ENCODE measurements at places on chromosomes 7 and 10. TPM values are rescaled to one million over a fixed set of nuclear protein-coding genes. Genes with fewer than 3 reads are reported as not detected.
A peak's percentile ranks its signal among the peaks of the same experiment; 100 is the strongest.

The NDUFB2 gene
- total RNA-seq: 44.9 TPM

The AGR2 gene
- total RNA-seq: not detected

The CCDC172 gene
- total RNA-seq: not detected

The EBLN1 gene
- total RNA-seq: not detected

The OR6V1 gene
- total RNA-seq: not detected

The SLC18A3 gene
- total RNA-seq: not detected

The EEPD1 gene
- total RNA-seq: 8.4 TPM

The HOXA2 gene
- 1.0 TPM for total RNA-seq

The CFAP70 gene
- total RNA-seq: 1.3 TPM

The CAV2 gene
- total RNA-seq: 60.1 TPM

The PLEKHS1 gene
- not detected for total RNA-seq

The NUTM2E gene
- under 0.01 TPM for total RNA-seq

The TMUB1 gene
- total RNA-seq: 14.1 TPM

DNA sequence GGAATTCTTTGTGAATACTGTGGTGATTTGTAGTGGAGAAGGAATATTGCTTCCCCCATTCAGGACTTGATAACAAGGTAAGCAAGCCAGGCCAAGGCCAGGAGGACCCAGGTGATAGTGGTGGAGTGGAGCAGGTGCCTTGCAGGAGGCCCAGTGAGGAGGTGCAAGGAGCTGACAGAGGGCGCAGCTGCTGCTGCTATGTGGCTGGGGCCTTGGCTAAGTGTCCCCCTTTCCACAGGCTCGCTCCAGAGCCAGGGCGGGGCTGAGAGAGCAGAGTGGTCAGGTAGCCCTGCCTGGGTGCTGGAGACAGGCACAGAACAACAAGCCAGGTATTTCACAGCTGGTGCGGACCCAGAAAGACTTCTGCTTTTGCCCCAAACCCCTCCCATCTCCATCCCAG is 162.9 kb downstream of the EGFR start:
- no peaks in the 10 kb centered on the region for H3K27me3 ChIP-seq
- H3K4me3 ChIP-seq: no peak overlapping the region
- peaks cover 24% of the 10 kb centered on the region for H3K4me1 ChIP-seq
- H3K27ac ChIP-seq: no peak overlapping the region

DNA sequence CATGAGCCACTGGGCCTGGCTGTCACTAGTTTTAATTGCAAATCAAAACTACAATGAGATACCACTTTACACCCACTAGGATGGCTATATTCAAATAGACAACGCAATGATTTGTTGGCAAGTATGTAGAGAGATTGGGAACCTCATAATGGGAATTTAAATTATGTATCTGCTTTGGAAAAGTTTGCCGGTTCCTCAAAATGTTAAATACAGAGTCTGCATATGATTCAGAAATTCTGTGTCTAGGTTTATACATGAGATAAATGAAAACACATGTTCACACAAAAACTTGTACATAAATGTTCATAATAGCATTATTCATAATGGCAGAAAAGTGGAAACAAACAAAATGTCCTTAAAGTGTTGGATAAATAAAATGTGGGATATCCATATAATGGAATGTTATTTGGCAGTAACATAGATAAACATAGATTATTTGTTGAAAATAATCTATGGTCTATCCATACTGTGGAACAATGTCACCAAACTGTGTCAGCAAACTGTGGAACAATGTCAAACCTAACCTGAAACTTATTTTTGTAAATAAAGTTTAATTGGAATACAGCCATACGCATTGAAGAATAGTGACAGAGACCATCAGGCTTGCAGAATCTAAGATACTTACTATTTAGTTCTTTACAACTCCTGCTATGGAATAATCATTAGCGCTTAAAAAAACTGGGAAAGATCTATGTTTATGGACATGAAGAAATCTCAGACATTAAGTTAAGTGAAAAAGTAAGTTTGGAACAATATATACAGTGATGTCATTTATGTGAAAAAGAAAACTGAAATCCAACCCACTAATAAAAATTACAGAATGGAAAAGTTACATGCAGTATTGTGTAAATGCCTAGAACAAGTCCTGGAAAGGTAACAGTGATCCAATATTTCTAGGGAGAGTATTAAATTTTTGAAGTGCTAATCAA is 70.9 kb downstream of the CCDC7 start:
- DNase-seq: peak; percentile 24
- H3K27me3 ChIP-seq: no peaks in the 10 kb centered on the region
- no peak overlapping the region for H3K27ac ChIP-seq
- no peaks in the 10 kb centered on the region for H3K36me3 ChIP-seq

DNA sequence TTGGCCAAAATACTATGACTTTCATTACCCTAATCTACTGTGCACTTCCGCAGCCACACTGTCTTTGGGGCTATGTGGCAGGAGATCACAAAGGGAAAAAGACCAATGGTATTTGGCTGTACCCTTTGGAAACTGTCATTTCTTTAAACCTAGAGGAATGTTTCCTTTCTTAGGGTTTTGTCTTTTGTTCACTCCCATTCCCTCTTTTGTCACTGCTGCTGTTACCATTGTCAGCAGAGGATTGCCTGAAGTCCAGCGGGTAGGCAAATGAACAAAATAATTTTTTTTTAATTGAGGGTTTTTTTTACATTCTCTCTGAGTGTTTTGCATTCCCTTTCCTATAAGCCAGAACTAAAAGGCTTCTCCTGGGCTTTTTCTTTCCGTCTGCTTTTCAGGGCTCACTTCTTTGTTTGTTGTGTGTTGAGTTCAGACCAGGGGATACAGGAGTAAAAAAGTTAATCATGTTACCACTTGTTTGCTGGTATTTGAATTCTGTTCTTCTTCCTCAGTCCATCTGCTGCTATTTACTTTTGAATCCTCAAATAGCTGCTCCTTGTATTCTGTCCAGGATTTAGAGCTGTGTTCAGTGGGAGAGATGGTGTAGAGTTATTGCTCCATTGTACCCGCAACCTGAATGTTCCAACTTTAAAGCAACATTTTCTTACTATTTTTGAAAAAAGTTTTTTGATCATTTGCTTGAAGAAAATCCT is 374.6 kb downstream of the SUGCT start:
- no peaks in the 10 kb centered on the region for H3K4me1 ChIP-seq
- no peak overlapping the region for H3K4me3 ChIP-seq
- H3K27ac ChIP-seq: no peak overlapping the region
- DNase-seq: no peak

GRCh38 chr7:13904689-13905088 is 84.8 kb downstream of the ETV1 start:
- no peaks in the 10 kb centered on the region for H3K27me3 ChIP-seq
- no peak overlapping the region for H3K4me3 ChIP-seq
- peak; percentile 47 for DNase-seq
- peak overlapping the region; percentile 44 for H3K27ac ChIP-seq
- no peaks in the 10 kb centered on the region for H3K4me1 ChIP-seq

DNA sequence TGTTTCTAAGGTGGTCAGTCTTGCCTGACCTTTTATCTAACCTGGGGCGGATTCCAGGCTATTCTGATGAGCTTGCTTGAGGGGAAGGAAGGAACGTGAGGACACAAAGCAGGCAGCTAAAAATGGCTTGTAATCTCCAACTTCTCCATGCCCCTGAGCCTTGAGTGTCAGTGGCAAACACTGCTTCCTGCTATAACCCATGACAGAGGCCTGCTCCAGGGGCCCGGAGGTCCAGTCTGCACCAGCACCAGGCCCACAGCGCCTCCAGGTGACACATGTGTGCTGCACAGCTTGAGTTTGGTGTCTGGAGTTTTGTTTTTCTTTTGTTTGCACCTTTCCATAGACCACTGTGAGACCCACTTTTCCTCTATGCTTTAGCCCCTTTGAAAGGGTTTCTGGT is 207.9 kb downstream of the PAXIP1 start:
- H3K4me3 ChIP-seq: no peak overlapping the region
- no peaks in the 10 kb centered on the region for H3K36me3 ChIP-seq
- H3K4me1 ChIP-seq: no peaks in the 10 kb centered on the region
- no peaks in the 10 kb centered on the region for H3K27me3 ChIP-seq
- H3K27ac ChIP-seq: no peak overlapping the region

DNA sequence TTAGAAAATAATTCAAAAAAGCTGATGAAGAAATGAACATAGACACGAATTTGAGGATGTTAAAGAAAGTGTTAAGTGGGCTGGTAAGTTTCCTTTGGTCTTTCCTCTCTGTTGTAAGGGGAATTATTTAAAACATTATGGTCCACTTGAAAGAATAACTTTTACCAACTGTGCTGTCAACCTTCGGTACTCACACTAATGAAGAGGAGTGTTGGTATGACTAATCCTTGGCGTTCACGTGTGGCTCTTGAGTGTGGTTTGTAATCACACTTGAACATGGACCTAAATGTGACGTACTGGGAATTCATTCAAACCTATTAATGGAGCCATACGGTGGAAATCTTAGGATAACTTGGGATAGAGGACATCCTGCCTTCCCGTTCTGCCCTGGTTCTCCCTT is 41.3 kb downstream of the TBXAS1 start:
- DNase-seq: peak; percentile 71
- no peak overlapping the region for H3K27ac ChIP-seq
- H3K36me3 ChIP-seq: no peaks in the 10 kb centered on the region
- H3K4me3 ChIP-seq: no peak overlapping the region

DNA sequence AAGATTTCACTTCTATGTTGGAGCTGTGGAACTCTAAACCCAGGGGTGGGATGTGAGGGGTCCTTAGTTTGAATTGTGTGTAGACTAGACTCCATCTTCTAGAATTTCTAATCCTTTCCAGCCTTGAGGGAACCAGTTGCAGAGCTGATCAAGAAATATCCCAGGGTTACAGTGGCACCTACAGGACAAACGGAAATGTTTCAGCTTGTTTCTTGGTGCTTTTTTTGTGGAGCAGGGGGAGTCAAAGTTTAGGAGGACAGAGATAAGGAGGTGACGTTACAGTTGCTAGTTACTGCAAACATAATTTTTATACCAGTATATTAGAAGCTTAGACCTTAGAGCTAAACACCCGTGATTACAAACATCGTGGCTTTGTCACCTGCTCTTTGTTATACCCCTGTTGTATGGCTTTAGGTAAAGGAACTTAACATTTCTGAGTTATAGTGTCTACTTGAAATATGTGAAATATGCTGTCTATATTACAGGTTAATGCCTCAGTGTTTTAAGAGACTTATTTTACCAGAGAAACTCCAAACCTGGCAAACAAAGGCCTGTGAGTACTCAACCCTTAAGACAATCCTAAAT is 84.5 kb upstream of the DYNC1I1 start:
- H3K36me3 ChIP-seq: no peaks in the 10 kb centered on the region
- no peaks in the 10 kb centered on the region for H3K27me3 ChIP-seq
- no peaks in the 10 kb centered on the region for H3K4me1 ChIP-seq
- H3K27ac ChIP-seq: no peak overlapping the region
- no peak overlapping the region for H3K4me3 ChIP-seq

- H3K27ac ChIP-seq: no peak overlapping the region
- no peaks in the 10 kb centered on the region for H3K27me3 ChIP-seq
- no peak for DNase-seq
- H3K36me3 ChIP-seq: no peaks in the 10 kb centered on the region
- H3K4me3 ChIP-seq: no peak overlapping the region
Observed at GRCh38 chr7:48414011-48414732, 242.9 kb downstream of the ABCA13 start.

- no peak for DNase-seq
- no peak overlapping the region for H3K4me3 ChIP-seq
- H3K36me3 ChIP-seq: no peaks in the 10 kb centered on the region
- H3K27me3 ChIP-seq: peaks cover 33% of the 10 kb centered on the region
- H3K4me1 ChIP-seq: no peaks in the 10 kb centered on the region
Observed at GRCh38 chr10:110168601-110169481, 38.6 kb upstream of the MXI1 start.

- H3K36me3 ChIP-seq: no peaks in the 10 kb centered on the region
- DNase-seq: no peak
- no peak overlapping the region for H3K27ac ChIP-seq
- H3K4me1 ChIP-seq: no peaks in the 10 kb centered on the region
Observed at GRCh38 chr10:128257428-128257827, 131.2 kb upstream of the MKI67 start.

DNA sequence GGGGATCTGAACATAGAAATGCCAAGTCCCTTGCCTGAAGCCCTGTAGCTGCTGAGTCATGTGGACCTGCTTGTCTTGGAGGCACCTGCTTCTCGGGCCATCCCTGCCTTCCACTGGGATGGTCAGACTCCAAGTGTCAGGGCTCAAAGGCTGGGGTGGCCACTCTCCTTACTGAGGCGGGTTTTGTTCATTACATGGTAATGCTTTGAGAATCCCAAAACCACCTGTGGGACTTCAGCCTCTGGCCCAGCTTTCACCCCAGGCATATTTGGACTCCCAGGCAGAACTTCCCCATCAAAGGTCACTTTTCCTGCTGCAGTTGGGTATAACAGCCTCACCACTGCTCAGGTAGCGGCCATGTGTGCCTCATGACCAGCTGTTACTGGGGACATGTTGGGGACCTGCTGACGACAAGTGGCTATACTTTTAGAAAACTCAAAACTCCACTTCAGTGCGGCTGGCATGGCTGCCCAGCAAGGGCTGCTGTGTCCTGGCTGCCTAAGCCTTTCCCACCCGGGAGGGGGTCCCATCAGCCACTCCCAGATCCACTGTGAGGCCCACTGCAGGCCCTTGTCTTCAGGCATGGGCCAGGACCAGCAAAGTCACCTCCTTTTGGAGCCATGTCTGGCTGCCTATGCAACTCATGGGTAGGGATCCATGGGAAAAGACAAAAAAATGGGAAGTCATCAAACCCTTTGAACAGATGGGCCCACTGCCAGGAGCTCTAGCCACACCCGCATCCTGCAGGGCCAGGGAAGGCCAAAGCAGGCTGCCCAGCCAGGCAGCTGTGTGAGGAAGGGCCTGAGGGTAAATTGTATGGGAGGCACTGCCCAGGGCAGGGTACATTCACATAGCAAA is 96.7 kb downstream of the ARHGAP22 start:
- H3K27ac ChIP-seq: no peak overlapping the region
- H3K4me3 ChIP-seq: no peak overlapping the region
- peaks cover 2% of the 10 kb centered on the region for H3K36me3 ChIP-seq
- no peaks in the 10 kb centered on the region for H3K27me3 ChIP-seq
- H3K4me1 ChIP-seq: peaks cover 9% of the 10 kb centered on the region
- no peak for DNase-seq

DNA sequence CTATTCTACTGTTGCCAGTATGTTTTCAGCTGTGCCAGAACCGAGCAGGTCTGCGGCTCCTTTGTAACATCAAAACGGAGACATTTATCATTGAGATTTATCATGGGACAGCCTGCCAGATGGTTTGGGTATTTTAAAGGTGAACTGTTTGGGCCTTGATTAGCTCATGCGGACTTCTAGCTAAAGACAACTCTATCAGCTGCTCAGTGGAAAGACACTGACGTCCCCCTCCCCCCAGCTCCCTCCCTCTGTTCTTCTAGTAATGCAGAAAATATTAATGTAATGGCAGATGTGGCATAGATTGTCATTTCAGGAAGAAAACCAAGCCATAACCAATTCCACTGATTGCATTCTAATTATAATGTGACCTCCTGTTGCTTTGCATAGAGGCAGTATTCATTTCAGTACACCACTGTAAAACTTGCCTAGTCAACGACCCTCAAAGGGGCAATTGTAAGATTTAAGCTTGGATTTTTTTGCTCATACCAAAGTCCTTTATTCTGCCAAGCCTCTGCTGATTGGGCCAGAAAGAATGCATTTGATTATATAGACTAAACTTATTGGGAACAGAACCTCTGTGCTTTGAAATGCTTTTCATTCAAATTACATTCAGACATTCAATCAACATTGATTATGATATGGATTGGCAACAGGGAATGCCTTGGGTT is 966.8 kb downstream of the LRMDA start:
- no peak overlapping the region for H3K4me3 ChIP-seq
- peak; percentile 93 for DNase-seq
- no peaks in the 10 kb centered on the region for H3K36me3 ChIP-seq
- H3K27ac ChIP-seq: no peak overlapping the region
- no peaks in the 10 kb centered on the region for H3K4me1 ChIP-seq
- no peaks in the 10 kb centered on the region for H3K27me3 ChIP-seq

GRCh38 chr7:129951226-129952085 is 1.3 kb downstream of the UBE2H start:
- peak overlapping the region; percentile 86 for H3K27ac ChIP-seq
- peaks cover 12% of the 10 kb centered on the region for H3K4me1 ChIP-seq
- DNase-seq: peak; percentile 33
- no peaks in the 10 kb centered on the region for H3K36me3 ChIP-seq
- no peaks in the 10 kb centered on the region for H3K27me3 ChIP-seq
- H3K4me3 ChIP-seq: peak overlapping the region; percentile 83

Measured in fibroblast of lung (primary cell).